ENCODE measurements at places on chromosomes 4 and X.

- peak; percentile 68 for DNase-seq
Observed at GRCh38 chr4:183098019-183098722, 886 bp upstream of the WWC2 start.

DNA sequence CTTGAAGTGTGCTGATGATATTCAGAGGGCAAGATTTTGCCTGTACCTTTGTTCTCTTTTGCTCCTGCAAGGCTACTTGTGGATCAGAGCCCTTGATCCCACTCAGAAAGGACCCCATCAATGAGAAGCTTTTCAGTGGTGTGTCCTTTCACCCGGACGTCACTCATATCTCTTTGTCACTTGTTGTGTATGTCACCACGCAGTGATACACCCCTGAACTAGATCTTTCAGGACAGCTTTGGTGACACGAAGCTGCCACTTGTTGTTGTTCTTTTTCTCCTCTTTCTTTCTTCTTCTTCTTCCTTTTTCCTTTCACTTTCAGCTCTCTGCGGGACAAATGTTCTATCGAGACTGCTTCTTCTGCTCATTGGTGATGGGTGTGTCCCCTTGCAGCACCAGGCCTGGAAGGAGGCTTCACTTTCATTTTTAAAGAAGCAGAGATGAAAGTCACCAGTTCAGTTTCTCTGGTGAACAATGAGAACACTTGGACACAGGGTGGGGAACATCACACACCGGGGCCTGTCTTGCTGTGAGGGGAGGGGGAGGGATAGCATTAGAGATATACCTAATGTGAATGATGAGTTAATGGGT is 83.6 kb downstream of the NBDY start:
- DNase-seq, result peak; percentile 65

DNA sequence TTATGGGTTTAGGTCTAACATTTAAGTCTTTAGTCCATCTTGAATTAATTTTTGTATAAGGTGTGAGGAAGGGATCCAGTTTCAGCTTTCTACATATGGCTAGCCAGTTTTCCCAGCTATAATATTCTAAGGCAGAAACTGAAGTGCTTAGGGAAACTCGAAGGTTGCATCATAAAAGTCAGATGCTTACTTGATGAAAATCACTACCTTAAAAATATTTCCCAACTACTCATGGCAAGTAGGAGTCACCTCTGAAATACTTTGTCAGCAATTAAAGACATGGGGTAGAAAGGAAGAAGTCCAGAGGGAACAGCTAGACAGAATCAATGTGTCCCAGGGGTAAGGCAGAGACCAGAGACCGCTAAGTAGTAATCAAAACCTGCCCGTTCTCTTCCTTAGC is 6.3 kb upstream of the AP1S2 start:
- no peak for DNase-seq

DNA sequence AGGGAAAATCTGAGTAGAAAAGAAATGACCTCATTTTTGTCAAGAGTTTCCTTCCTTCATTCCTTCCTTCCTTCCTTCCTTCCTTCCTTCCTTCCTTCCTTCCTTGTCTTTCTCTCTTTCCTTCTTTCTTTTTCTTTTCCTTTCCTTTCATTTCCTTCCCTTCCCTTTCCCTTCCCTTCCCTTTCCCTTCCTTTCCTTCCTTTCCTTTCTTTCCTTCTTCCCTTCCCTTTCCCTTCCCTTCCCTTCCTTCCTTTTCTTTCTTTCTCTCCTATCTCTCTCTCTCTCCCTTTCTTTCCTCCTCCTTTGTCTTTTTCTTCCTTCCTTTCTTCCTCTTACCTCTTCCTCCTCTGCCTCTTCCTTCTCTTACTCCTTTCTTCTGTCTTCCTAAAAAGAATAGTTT is 347.6 kb downstream of the FAM47A start:
- no peak for DNase-seq

DNA sequence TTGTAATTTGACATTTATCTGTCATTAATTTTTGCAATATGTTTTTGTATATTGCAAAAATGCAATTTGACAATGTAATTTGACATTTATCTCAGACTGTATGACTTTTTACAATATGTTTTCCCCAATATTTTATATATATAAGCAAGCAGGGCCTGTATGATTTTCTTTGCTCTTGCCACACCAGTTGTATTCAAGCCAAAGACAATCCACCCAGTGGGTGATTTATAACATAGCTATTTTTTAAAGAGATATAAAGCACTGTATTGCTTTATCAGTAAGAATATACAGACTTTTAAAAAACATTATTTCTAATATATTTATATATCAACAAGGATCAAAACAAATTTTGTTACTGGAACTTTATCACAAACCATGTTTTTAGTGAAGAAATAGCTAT is 47.3 kb downstream of the SLIT2 start:
- DNase-seq, result no peak

DNA sequence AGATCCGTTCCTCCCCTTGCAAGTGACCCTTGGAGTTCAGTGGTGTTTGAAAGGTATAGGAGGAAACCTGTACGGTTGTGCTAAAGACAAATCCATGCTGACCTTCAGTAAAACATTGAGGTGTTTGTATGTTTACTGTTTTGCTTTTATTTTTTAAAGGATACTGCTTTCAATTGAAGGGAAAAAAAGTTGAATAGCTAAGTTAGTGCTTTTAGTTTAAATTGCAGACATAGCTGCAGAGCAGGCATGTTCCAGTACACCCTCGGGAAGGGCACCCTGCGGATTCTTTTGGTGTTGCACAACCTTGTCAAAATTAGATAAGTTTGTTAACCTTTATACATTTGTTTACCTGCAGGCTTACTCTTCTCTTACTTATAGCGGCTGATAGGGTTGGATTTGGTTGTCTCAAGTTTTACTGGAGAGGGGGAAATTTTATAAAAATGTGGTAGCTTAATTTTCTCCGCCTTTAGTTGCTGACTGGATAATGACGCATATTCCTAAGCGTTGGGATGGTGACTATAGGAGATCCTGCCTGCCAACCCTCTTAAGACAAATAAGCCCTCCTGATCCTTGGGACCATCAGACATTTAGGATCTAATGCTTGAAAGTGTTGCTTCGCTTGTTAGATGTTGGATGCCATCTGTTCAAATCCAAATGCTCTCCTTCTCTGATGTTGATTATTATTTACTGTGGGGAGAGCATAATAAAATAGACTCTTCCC is 2.0 kb downstream of the RAPGEF2 start:
- peak; percentile 61 for DNase-seq

- DNase-seq, result no peak
Observed at GRCh38 chrX:135170877-135171519, at the start of gene CT55. Gene CT55, minus strand, starts transcription at chrX:135171398. Its CDS starts 227 bp downstream, at chrX:135171171.

DNA sequence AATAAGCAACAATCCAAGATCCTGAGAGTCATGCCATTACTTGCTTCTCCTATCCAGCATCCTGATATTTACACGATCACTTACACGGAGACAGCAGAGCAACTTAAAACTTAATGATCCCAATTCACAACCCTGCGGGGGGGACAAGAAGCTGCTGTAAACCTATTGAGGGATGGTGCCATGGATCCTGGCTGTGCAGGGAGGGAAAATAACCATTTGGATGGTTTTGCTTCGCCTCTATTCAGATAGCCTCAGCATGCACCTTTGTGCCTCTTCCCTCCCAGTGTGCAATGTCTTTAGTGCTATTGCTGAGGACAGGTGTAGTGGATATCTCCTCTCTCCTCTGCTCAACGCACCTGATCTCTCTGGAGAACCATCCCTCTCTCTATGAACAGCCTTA is 89.7 kb upstream of the PPARGC1A start:
- no peak for DNase-seq

- peak; percentile 55 for DNase-seq
Observed at GRCh38 chrX:72245461-72246089, 6.7 kb upstream of the ERCC6L start.

GRCh38 chrX:11446949-11447348 is 153.7 kb downstream of the AMELX start:
- no peak for DNase-seq

GRCh38 chr4:2186133-2186864 is 55.6 kb downstream of the HAUS3 start:
- peak; percentile 22 for DNase-seq

GRCh38 chr4:2858451-2859217 is 15.0 kb downstream of the ADD1 start:
- no peak for DNase-seq

DNA sequence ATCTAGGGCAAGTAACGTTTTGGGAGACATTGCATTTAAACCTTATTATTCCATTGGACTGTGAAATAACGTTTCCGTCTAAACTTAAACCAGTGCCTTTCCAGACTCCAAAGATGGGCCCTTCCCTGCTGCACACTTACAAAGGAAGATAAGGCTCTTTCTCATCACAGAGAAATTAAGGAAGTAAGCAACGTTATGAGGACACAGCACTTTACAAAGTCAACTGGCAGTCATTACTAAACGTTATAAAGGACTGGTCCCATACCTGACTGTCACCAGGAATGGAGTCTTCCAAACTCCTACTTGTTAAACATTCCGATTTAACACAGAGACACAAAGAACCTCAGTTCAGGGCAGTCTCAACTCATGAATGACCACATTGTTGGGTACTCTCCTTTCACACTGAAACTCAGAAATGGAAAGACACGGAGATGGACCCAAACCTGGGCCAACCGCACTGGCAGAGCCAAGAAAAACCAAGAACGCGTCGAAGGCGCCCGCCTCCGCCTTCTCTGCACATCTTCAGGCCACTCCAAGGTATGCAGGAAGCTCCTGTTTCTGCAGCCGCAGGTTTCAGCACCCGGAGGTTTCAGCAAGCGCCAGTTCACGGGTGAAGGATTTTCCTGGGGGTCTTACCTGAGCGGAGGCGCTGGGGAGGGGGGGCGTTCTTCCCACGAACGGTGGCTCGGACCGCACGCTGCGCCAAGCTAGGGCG is 670 bp downstream of the PAPSS1 start:
- DNase-seq, result peak; percentile 40

DNA sequence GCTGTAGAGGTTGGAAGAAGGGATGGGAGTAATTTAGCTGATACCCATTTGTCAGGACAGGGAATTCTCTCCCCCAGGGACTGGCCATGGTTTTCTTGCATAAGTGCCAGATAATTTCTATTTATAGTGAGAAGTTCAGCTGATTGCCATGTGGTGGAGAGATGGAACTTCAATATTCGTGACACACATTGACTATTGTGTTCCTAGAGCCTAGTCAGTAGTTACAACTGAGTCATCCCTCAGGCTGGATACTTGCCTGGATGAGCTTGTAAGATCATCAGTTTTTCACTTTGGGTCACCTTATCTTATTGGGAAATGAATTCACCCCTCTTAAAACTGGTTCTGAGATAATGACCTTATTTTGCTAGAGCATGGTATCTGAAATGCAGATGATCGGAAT is 32.2 kb downstream of the CFAP299 start:
- no peak for DNase-seq

DNA sequence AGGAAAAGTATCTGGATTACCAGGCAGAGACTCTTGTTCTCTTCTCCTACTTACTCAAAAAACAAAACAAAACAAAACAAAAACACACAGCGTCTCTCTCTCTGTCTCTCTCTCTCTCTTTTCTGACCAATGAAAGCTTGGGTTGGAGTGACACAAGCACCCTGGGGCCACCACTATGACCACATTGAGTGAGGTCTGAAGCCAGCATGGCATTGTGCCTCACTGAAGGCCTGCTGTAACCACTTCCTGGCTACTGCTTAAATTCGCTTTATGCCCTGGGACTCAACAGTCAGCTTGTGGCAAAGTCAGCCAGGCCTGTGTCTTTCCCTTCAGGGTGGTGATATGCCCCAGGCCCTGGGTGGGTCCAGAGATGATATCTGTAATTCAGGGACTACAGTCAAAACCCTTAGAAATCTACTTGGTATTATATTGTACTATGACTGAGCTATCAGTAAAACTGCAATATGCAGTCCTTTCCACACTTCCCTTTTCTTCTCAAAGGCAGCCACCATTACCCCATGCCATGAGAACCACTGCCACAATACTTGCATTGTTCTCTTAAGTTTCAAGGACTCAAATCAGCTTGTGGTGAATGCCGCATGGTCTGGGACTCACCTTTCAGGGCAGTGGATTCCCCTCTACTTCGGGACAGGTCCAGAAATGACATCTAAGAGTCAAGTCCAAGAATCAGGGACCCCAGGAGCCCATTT is 606.8 kb upstream of the KLHL4 start:
- DNase-seq, result no peak

- no peak for DNase-seq
Observed at GRCh38 chr4:37561803-37562207, 124.4 kb downstream of the RELL1 start.

DNA sequence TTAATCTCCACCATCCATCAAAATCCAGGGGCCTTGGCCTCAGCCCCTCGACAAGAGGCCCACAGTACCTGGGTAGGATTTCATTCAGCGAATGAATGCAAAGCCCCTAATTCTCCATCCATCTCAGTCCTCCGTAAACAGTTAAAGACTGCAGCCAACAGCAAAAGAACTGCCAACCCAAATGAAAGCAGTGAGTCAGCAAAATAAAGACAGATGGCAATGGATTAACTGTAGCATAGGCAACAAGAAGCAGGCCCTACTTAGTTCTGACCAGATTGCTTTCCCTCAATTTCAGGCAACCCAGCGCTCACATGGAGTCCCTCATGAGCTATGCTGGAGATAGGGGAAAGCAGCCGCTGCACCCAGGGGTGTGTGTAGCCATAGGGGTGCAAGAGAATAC is 21.4 kb downstream of the PLAC1 start:
- no peak for DNase-seq

DNA sequence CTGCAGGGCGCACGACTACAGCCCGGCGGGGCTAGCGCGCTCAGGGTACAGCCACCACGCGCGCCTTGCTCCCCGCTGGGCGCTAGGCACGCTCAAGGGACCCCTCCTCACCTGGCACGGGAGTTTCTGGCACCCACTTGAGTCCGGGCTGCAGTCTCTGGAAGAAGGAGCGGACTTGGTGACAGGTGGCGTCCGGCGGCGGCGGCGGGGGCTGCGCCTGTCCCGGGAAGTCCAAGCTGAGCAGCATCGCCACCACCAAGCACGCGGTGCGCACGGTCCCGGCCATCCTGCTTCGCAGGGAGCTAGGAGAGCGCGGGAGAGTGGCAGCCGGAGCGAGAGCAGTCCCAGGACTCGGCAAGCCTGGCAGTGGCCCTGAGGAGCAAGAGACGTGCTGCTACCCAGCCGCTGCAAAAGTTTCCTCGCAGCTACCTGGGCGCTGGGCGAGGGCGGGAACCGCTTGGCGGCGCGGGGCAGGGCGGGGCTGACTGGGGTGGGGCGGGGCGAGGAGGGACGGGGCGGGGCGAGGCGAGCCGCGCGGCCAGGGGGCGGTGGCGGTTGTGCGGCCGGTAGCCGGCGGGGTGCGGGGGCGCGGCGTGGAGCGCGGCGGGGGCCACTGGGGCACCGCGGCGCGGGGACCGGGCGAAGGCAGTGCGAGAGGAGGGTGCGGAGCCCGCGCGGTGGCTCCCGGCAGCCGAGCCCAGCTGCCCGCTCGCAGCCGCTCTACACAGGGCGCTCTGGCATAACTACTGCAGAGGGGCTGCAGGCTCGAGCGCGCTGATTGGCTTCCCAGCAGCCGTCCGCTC is at the start of gene GPC3:
GPC3 (minus strand) TSS at position 431 of the 803 bp plus-strand sequence.
- peak; percentile 30 for DNase-seq

- no peak for DNase-seq
Observed at GRCh38 chrX:136589966-136590365, 58.0 kb downstream of the VGLL1 start.

DNA sequence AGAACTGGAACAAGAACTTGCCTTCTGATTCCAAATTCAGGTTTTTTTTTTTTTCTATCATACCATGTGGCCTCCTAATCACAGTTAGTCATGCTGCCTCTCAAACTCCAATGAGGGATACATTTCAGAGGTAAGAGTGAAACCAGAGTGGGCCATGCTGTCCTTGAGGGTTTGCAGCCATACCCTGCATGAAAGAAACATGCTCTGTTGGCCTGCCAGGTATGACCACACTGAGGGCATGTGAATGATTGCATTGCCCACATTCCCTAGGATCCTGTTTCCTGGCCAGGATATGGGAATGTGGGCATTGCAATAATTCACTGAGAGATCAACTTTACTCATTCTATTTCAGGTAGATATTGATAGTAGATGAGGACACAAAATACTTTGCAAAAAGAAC is 56.4 kb upstream of the DDIT4L start:
- no peak for DNase-seq
